ENCODE measurements at places on chromosomes 2 and 18.
A peak's percentile ranks its signal among the peaks of the same experiment; 100 is the strongest.

DNA sequence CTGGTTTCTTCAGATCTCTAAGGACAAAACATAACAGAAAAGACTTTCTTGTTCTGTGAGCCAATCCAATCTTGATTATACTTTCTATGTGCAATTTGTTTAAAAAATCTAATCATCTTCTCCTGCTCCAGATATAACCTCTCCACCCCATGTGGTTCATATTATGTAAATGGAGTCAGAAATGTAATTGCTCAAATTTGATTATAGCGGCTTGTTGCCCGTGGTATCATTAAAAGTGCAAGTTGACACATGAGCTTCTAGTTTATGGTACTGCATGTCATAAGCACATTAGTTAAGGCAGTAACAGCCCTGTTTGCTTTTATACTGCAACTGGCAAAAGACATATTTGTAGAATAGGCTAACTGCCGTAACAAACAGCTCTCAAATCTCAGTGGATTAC lies 715.1 kb upstream of the CDH7 start:
- no peak for DNase-seq

GRCh38 chr2:21412944-21413443 lies 289.2 kb downstream of the TDRD15 start:
- DNase-seq = no peak

- no peak for DNase-seq
Observed at GRCh38 chr18:51448949-51449348, 251.5 kb upstream of the MEX3C start.

DNA sequence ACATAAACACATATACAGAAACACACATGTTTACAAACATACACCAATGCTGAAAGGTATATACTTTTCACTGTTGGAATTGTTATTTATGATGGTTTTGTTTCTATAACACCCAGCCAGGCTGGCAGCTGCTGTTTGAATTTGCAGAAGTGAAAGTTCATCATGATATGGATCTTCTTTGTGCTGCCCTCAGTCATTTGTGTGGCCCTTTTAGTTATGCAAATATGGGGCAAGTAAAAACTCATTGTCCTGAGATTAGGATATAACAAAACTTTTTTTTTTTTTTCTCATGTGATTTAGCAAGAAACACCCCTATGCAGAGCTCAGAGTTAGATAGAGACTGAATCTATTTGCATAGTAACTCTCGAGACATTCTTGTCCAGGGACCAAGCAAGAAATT lies 714.1 kb downstream of the KCNJ3 start:
- DNase-seq = no peak

GRCh38 chr2:119756837-119757236 lies 2.9 kb upstream of the PTPN4 start:
- DNase-seq = peak; percentile 57

- DNase-seq = no peak
Observed at GRCh38 chr2:71492112-71492511, 38.8 kb downstream of the DYSF start.

DNA sequence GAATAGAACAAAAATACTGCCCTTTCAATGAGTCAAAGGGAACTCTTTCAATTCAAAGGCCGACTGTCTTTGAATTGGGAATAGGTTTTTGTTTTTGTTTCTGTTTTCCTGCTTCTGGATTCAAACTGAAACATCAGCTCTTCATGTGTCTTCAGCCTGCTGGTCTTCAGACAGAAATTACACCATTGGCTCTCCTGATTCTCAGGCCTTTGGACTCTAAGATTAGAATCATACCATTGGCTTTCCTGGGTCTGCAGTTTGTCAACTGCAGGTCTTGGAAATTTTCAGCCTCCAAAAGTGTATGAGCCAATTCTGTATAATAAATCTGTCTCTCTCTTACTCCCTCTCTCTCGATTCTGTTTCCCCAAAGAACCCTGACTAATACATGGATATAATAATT lies 31.1 kb downstream of the CTLA4 start:
- DNase-seq = no peak

- no peak for DNase-seq
Observed at GRCh38 chr2:160735696-160736095, 242.1 kb upstream of the RBMS1 start.

GRCh38 chr2:23350041-23350791 lies 34.8 kb upstream of the KLHL29 start:
- DNase-seq = no peak

DNA sequence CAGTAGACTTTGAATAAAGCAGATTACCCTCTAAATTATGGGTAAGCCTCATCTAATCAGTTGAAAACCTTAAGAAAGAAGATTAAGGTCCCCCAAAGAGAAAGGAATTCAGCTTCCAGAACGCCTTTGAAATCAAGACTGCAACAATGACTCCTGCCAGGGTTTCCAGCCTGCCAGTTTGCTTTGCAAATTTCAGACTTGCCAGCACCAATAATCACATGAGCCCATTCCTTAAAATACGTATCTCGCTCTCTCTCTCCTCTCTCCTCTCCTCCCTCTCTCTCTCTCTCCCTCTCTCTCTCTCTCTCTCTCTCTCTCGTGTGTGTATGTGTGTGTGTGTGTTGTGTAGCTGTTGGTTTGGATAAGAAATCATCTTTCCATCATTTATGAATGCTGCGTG lies 184.2 kb downstream of the PDE1A start:
- no peak for DNase-seq

DNA sequence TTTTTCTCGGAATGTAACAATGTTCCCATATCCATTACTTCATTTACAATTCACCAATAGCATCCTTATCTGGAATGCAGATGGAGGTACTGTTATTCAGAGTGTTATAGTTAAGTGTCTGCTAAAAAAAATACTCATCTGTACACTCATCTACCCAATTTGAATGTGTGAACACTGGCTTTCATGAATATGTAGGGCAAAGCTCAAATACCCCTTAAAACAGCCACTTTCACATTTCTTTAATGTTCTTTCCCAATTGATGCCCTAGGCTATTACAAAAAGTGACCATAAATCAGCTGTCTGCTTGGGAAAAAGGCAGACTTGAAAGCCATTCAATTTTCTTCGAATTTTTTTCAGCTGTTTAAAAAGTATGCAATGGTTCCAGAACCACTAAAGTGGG lies 796.3 kb upstream of the FSHR start:
- no peak for DNase-seq

- DNase-seq = no peak
Observed at GRCh38 chr2:60433018-60433596, 120.3 kb downstream of the BCL11A start.

- no peak for DNase-seq
Observed at GRCh38 chr2:35978218-35978617, 377.4 kb upstream of the CRIM1 start.

GRCh38 chr2:96669539-96670215 lies 27.1 kb downstream of the FER1L5 start:
- DNase-seq = no peak

DNA sequence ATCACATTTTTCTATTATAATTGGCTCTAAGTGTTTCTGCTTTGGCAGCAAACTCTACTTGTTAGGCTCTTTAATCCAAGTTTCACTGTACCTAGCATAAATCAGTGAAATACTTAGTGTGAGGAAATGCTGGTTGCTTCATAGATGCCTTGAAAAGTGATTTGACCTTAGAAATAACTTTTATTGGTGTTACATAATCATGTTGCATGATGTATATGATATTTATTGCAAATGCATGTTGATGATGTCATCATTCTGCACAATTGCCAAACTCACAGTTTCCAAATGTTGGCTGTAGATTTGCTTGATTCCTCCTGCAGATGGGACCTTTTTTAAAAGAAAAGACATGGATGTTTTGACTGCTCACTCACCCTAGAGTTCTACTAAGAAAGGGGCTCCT lies 137.6 kb upstream of the BCL2L11 start:
- DNase-seq = no peak

DNA sequence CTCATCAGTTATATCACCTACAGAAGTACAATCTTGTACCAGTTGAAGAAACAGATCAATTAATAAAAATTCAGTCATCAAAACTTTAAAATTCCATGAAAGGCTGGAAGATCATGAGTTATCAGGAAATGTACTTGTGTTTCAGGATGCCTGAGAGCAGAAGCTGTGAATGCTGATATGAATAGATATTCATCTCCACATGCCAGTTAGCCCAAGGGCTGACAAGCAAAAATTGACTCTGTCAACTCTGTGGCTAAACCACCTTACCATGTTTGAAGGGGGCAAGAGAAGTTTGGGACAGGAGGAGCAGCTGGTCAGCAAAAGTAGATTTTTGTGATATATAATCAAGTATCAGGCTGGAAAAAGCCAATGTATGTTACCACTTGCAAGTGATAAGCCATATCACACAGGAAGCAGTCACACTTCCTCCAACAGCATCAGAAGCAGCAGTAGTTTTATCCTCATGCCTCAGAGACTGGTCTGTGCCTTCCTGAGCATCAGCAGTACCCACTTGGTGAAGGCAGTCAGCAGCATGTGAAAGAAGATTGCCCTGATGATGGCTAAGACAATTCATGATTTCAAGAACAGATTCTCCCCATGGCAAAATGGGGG lies 328.2 kb upstream of the CNTNAP5 start:
- DNase-seq = no peak

- DNase-seq = no peak
Observed at GRCh38 chr18:9104244-9104901, 1.9 kb downstream of the NDUFV2 start.

GRCh38 chr2:148541792-148542191 lies 102.8 kb upstream of the EPC2 start:
- no peak for DNase-seq

DNA sequence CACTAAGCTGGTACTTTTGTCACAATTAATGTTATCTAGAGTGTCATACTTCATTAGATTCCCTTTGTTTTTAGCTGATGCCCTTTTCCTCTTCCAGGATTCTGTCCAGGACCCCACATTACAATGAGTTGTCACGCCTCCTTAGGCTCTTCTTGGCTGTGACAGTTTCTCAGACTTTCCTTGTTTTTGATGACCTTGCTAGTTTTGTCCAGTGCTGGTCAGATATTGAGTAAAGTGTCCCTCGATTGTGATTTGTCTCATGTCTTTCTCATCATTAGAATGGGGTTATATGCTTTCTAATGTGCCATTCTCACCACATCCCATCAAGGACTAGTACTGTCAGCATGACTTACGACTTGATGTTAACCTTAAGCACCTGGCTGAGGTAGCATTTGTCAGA lies 162.3 kb downstream of the FHOD3 start:
- DNase-seq = no peak

DNA sequence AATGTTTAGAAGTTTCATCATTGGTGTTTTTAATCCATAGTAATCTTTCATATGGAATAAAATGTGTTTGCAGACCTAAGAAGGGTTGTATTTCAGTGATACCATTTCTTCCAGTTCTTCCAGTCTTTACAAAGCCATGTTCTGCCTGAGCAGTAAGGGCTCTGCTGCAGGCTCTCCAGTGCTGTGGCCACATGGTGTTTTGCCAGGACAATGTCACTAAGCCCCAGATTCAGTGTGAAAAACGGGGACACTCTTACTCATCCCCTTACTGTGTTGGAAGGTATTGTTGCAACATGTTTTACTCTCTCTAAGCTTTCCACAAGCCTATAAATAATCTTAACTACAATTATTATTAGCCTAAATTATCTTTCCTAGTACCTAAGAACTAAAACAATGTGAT lies 481.4 kb upstream of the CDH7 start:
- no peak for DNase-seq

DNA sequence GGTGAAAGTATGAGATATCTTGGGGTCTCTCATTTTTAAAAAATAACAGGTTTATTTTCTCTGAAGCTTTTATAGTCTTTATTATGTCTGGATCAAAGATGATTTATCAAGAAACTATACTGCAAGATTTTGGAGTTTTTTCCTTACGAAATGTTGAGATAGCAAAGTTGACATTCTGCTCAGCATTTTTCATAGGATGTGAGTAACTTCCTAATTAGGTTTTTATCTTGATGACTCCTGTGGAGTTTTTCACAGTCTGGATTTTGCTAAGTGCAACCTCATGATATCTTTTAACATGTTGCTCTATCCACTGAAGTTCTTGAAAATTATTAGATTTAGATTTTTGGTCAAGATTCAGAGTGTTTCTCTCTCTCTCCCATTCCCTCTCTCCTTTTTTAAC lies 17.8 kb downstream of the TCF7L1 start:
- DNase-seq = no peak

- no peak for DNase-seq
Observed at GRCh38 chr2:123738643-123739042, 286.4 kb upstream of the CNTNAP5 start.

DNA sequence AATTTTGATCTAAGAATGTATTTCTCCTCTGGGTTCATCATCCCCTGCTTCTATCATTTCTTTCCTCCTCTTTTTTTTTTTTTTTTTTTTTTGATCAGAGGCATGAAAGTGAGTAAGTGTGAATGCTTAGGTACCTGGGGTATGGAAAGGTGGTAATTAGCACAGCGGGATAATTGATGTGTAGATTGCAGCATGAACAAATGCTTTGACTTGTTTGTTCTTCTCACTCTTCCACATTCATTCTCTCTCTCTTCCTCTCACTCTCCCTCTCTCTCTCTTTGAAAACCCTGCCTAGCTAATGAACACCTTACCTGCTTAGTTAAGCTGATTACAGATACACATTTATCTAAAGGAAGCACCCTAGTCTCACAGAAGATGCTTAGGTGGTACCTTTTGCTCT lies 74.7 kb downstream of the ZEB2 start:
- DNase-seq = no peak

DNA sequence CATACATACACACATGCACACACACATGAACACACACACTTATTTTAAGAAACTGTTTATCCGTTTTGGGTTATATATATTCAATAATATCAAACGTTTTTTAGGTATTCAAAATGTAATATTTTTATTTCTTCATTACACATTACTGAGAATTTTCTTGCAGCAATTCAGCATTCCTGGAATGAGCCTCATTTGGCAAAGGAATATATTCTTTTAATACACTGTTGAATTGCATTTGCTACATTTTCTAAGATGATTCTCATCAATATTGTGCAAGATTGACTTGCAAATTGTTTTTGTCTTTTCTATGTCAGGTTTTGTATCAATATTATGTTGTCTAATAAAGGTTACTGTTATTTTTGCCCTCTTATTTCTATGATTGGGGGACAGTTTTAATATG lies 276.1 kb upstream of the CYP26B1 start:
- DNase-seq = no peak

Data from NCI-H446 treated with DMSO at 0.1 percent for 48 hours (cell line).